ENCODE measurements at places on chromosomes 4 and X.

GRCh38 chr4:128787509-128788311, 21.8 kb upstream of the JADE1 start:
- no peak for DNase-seq

DNA sequence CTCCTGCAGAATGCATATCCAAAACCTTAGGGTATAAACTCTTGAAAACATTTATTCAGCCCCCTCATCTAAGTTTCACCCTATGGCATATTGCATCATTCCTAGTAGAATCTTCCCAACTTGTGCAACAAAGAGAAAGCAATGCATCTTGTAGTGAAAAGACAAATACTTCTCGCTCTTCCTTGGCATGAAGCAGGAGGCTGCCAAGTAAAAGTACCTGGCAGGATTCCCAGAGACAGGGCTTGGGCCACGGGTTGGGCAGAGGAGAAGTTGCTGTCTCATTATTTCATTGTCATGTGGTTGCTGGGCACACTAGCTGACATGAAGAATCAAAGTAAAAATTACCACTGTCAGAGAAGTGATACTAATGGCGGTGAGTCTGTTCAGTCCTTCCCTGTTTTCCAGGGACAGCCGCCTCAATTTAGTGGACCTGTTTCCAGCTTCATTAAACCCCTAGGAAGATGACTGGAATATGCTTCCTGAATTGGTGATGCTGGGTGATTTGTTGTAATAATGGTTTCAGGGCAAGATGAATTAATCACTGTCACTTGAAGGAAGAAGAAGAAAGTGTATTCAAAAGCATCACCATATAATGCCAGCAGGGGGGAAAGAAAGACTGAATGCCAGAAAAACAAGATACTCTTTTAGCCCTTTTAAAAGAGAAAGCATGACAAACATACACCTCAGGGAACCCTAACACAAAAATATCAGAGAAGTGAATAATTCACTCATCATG, 380.5 kb upstream of the IGFBP7 start:
- DNase-seq: no peak

DNA sequence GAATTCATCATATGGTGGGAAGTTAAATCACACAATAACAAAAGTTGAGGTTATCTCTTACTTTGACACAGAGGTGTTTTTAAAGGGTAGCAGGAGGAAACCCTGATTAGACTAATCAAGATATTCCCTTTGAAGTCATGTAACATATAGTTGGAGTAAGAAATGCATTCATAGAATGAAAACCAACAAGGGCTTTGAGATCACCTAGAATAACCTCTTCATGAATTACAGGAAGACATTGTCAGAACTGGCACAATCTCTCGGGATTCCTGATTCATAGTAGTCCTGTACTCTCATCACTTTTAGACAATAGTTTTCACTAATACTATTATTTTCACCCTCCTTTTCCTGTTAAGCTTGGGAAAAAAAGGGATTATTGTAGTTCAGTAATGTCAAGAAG, 170.2 kb downstream of the PPP3CA start:
- no peak for DNase-seq

GRCh38 chrX:110413727-110414124, 55.1 kb downstream of the RTL9 start:
- DNase-seq: no peak

DNA sequence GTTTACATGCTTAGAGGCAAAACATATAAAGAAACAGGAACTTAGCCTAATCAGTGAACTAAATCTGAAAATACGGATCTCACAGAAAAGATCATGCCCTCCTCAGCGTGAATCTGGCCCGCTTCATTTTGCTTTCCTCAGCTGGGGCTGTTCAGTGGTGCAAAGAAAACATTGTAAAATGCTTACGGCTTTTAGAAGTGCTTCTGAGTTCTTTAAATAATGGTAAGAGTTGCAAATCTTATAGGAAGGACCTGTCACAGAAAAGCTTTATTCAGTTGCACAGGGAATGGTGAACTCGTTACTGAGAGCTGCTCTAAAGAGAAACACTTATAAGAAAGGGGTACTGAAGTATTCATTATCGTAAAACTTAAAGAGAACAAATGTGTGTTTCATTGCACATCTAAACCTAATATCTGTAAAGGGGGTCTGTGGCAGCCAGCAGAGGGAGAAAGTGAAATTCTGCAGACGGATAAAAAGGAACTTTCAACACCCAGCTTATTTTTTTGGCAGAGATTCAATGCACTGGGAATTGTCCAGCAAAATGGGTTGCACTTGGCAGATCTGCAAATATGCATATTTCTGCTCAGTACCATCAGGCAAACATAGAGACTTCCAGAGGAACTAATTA, 139.2 kb upstream of the ANK2 start:
- DNase-seq: no peak

- DNase-seq: no peak
These were observed 486 bp downstream of the CLCN3 start for GRCh38 chr4:169620880-169621248.

GRCh38 chr4:54186371-54186770, 42.7 kb upstream of the PDGFRA start:
- no peak for DNase-seq

DNA sequence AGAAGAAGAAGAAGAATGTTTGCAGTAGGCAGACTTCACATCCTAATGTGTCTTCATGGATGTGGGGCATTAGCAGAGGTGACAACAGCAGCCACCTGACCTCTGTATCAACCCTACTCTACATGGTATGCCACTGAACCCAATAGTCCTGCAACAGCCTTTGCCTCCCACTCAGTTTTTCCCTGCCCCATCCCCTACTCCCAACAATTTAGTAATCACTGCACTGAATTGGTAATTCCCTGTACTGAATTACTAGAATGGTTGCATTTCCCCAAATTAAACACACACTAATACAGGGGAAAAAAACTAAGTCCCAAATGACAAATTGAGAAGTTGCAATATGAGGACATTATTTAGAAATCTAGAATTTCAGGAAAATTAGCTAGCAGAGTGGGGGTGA, 31.4 kb upstream of the FAM241A start:
- no peak for DNase-seq

GRCh38 chr4:159117564-159117963, 14.7 kb downstream of the RAPGEF2 start:
- no peak for DNase-seq

DNA sequence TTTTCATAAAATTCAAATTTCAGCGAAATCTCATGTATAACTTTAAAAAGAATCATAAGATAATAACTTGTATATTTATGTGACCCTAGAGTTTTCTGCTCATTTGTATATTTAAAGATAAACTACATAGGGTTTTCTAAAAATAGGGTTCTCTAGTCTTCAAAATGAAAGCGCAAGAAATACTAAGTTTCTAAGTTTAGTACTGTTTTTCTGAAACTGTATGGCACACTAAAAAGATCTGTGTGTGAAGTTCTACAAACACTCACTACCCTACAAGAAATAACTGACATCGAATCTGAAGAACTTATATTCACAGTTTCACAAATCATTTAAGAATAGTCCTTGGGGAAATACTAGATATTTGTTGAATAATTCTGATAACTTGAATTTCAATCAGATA, 38.7 kb upstream of the NDST4 start:
- no peak for DNase-seq

- DNase-seq: no peak
These were observed 312.7 kb downstream of the RAB28 start for GRCh38 chr4:13171292-13172057.

GRCh38 chrX:64427787-64428186, 32.5 kb upstream of the MTMR8 start:
- DNase-seq: no peak

DNA sequence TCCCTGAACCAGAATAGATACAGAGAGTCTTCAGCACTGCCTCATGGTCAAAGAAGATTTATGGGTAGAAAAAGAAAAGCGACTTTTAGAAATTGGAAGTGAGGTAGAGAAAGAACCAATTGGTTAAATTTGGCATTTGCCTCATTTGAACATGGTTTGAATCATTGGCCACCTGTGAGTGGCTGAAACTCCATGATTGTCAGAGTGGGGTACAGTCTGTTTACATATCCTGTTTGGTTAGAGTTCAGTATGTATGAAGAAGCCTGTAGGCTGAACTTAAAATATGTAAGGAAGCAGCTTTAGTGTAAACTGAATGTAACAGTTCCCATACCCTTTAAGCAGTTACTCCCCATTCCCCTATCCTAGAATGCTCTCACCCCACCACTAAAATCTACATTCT, 76.0 kb upstream of the CTSO start:
- no peak for DNase-seq

GRCh38 chr4:140057701-140058100, 96.3 kb downstream of the MAML3 start:
- no peak for DNase-seq

GRCh38 chr4:41119867-41120295, 94.5 kb downstream of the APBB2 start:
- DNase-seq: no peak

- no peak for DNase-seq
These were observed 54.6 kb upstream of the GPR78 start for GRCh38 chr4:8525383-8526120.

DNA sequence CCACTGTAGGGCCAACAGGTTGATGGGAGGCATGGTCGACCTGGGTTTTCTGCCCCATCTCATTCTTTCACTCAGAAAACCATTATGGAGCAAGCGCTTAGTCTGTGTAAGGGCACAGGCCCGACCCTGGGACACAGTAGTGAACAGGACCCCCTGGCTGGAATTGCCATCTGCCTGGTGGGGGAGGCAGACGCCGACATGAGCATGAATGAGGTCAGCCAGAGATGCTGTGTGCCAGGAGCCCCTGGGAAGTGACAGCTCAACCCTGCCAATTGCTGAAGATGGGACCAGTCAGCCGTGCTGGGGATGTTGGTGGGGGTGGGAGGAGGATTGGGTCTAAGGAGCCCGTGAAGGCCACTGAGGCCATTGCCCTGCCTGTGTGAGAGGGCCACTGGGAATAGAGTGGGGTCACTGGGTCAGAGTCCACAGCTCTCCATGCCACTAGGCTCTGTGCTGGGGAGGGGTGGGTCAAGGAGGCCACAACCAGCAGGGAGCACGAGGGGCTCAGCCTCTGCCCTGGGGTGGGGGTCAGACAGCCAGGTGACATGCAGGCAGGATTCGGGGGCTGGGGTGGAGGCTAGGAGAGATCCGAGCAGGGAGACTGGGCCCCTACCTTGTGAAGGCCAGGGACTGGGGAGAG, 31.0 kb downstream of the ZNF185 start:
- DNase-seq: no peak

DNA sequence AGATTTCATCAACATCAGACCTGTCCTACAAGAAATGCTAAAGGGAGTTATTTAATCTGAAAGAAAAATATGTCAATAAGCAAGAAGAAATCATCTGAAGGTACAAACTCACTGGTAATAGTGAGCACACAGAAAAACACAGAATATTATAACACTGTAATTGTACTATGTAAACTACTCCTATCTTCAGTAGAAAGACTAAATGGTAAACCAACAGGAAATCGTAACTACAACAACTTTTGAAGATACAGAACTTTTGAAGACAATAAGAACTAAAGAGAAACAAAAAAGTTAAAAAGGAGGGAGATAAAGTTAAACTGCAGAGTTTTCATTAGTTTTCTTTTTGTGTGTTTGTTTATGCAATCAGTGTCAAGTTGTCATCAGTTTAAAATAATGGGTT, 12.4 kb downstream of the MED14 start:
- DNase-seq: no peak

DNA sequence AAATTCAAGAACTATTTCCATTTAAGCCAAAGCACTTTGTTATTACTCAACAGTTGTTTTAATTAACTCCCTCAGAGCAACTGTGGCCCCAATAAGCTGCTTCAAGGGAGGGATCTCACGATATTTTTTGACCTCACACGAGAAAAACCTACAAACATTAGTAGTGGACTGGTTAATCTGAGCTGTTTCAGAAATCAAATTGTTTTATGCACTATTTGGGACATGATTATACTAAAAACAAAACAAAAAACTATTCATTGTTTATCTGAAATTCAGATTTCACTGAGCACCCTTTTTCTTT, 74.3 kb downstream of the DCHS2 start:
- DNase-seq: no peak
